Activated CD4-positive, alpha-beta T cell treated with anti-CD3 and anti-CD28 coated beads, Interleukin-2, Interleukin-4, amounts not matched to agents 100 ng/mL and 50 ng/mL, durations not matched to agents 16 hours and 8 hours (primary cell): ENCODE measurements at places on chromosomes 1 and 21.

DNA sequence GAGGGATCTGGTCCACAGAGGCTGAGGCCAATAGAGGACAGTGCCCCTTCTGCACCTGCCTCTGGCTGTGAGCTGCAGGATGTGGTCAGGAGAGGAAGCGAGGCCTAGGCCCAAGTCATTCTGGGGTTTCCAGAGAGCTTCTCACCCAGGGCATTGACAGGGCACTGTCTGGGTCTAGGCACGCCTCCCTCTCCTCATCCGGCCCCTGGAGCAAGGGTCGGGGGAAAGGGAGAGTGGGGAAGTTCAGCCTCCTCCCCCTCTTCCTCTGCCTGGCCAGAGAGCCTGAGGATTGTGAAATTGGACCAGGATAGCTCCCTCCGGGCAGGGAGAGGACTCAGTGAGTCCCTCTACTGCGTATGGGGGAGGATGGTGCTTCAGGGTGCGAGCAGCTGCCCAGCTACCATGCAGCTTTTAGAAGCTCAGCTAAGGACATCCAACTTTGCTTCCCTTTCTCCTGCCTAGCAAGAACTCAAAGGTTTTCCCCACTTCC is 6.3 kb upstream of the INAVA start:
- peak; percentile 73 for DNase-seq

GRCh38 chr1:246193537-246193936 is 313.5 kb downstream of the SMYD3 start:
- no peak for DNase-seq

DNA sequence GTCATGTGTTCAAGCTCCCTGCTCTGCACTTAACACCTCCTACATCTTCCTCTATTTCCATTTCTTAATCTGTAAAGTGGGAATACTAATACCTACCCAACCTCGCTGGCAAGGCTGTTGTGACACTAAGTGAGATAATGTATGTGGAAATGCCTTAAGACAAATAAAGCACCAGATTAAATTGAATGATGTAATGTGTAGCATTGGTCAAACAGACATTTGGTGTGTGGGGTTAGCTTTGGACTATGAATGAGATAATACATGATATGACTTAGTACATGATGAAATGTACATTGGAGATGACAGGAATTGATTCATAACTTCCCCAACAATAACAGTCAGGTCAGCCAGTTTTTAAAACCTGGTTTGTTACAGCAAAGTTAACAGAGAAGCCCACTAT is 5.2 kb downstream of the AMPD1 start:
- DNase-seq, result no peak

DNA sequence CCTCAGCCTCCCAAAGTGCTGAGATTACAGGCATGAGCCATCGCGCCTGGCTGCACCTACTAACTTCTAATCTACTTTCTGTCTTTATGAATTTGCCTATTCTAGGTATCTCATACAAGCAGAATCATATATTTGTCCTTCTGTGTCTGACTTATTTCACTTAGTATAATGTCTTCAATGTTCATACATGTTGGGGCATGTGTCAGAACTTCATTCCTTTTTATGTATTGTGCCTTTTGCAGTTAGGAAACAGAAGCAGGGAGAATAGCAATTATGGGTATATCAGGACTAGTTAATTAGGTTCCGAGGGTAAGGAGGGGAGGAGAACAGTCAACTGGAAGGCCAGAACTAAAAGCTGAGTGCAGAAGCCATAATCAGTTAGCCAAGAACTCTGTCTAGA is 18.0 kb upstream of the NIBAN1 start:
- no peak for DNase-seq

GRCh38 chr1:184315254-184315653 is 71.6 kb upstream of the C1orf21 start:
- no peak for DNase-seq

DNA sequence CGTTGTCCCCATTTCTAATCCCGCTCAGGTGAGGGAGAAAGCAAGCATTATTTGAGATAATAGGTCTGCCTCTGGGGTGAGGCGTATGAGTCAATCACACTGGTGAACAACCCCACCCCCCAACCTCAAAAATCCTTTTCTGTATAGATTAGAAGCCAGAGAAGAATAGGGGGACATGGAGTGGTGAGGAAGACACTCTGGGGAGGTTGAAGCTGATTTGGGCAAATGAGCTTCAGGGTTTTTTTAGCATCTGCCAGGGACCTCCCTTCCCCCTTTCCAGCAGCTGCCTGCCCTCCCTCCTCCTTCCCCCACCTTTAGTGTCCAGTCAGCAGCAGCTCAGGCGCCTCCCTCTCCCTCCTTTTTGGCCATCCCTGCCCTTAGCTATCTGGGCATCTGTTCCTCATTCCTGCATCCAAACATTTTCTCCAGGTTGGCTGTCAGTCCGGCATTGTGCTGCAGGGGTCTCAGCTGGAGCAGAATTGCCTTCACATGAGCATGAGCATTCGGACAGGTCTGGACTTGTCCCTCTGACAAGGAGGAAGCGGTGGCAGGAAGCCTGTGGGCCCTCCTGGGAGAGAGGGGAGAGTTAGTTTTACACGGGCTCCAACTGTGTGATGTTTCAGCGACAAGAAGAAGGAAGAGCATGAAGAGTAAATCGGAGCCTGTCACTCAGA is 30.8 kb upstream of the PTGFRN start:
- no peak for DNase-seq

- DNase-seq, result no peak
Observed at GRCh38 chr1:153366261-153366660, 8.6 kb downstream of the S100A9 start.

- no peak for DNase-seq
Observed at GRCh38 chr1:38741341-38741740, 118.2 kb downstream of the RRAGC start.

- DNase-seq, result no peak
Observed at GRCh38 chr1:197683895-197684553, 91.3 kb downstream of the DENND1B start.

DNA sequence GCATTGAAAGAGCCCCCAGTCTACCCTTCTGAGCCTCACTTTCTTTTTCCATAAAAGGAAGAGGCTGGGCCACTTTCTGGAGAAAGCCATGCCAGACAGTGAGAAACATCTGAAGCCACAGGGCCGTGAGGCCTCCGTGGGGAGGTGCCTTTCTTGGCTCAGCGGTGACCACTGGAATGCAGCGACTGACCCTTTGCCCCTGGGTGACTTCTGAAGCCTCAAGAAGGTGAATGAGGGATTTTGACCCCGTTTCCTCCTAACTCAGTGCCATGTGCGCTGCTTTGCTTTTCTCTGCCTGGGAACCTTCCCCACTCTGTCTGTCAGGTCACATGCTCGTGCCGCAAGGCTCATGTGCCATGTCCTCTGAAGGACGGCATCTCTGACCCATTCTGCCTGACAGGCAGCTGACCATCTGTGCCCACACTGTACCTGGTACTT is 44.7 kb upstream of the A3GALT2 start:
- no peak for DNase-seq

DNA sequence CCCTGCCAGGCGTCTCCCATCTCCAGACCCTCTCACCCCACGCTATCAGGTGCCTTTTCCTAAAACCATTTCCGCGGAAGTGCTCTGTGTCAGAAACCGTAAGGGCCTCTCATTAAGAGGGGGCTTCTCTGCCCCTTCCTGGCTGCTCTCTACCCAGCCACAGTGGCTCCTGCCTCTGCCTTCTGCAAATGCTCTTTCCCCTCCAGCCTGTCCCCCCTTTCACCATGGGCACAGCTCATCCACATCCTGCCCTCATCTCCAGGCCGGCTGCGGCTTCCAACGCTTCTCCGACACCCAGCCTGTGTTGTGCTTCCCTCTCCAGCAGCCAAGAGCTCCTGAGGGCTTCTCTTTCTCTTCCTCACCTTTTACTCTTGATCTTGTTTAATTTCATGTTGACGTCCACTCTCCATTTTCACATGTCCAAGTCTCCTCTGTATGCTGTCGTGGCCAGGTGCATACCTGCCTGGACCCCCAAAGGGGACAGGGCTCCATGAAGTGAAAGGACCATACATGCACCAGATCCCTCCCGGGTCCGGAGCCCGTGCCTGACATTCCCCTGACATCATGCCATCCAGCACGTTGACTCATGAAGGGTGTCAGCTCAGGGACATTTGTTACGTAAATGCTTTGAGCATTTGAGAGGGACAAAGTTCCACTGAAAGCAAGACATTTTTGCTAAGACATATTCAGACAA is 306.5 kb downstream of the AJAP1 start:
- DNase-seq, result no peak

DNA sequence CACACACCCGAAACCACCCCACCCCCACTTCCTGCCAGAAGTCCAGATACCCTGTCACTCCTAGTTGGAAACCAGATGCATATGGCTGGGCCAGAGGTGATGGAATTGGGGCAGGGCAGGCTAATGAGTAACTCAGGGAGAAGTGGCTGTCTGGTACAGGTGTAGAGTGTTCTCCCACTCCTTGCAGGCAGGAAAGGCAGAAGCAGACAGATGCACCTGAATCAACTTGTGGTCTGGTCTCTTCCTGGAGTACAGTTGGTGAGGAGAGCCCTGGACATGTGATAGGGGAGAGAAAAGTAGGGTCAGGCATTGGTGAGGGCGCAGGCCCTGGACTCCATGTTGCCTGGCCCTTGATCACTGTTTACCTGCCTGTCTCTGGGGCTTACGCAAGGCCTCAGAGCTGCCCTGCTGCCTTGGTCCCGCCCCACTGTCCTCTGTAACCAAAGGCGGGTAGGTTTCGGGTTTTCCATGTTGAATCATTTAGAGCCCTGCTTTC is 2.5 kb downstream of the CGN start:
- DNase-seq, result no peak

- no peak for DNase-seq
Observed at GRCh38 chr1:22325531-22326371, 125.9 kb upstream of the ZBTB40 start.

DNA sequence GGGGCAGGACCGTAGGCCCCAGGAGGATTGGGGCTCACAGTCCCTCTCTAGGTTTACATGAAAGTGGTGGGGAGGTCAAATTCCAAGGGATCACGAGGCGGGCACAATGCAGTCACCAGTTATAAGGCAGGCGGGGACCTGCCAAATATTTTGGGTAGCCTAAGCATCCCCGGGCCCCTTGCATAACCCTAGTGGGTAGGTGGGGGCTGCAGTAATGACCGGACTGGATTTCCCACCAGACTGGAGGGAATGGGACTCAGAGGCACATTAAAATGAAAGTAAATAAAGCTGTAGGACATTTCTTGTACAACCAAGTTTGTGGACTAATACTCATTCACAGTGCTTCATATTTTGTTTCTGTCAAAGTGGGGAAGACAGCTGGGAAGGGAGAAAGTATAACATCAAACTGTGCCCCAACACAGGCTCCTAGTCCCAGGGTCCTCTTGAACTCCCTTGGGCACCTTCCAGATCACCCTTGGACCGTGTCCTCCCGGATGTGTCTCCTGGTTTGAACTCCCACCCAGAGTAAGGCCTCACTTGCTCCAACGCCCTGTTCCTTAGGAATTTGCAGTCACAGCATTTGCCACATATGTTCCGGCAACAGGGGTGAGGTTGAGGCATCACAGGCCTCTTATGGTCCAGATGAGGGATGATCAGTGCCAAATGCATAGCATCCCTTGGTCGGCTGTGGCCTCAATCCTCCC is 28.4 kb upstream of the KIAA0040 start:
- no peak for DNase-seq

GRCh38 chr1:213622365-213623063 is 365.3 kb upstream of the PROX1 start:
- DNase-seq, result peak; percentile 59

DNA sequence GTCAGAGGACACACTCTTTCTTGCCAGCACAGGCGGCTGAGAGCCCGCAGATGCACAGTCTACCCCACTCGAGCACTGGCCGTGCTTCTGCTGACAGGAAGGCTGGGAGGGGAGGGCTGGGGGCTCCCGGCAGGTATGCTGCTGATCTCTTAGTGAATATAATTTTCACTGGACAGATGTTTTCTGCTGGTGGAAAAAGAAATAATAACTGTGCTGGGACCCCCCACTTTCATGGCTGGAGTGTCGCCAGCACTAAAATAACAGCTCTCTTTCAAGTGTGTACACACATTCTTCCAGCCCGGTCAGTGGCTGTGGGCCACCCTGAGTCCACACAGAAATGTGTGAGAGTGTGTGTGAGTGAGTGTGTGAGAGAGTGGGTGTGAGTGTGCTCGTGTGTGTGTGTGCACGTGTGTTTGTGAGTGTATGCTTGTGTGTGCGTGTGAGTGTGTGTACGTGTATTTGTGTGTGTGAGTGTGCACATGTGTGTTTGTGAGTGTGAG is 167.7 kb upstream of the USP24 start:
- DNase-seq, result no peak

DNA sequence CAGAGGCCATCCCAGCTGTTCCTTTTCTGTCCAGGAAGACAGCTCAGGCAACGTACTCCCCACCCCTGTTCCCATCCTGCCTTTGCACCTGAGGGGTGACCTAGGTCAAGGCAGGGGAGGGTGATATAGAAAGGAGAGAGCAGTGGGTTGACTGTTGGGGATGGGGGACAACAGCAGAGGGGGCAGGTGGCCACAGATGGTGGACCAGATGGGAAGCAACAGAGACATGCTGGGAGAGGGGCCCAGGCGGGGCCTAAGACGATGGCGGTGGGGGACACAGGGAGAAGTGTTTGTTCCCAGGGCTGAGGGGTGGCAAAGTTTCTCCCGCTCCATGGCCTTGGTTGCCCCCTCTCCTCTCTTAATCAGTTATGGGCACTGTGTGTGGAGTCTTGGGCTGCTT is 6.3 kb downstream of the CELSR2 start:
- no peak for DNase-seq

- no peak for DNase-seq
Observed at GRCh38 chr1:76835203-76835602, 32.1 kb upstream of the ST6GALNAC5 start.

- DNase-seq, result peak; percentile 95
Observed at GRCh38 chr1:149927563-149928400, at the start of gene SF3B4. SF3B4 (minus strand) TSS chr1:149927803; CDS start chr1:149927759, 44 bp downstream.

GRCh38 chr1:26471498-26472319 is 531 bp upstream of the HMGN2 start:
- peak; percentile 40 for DNase-seq

- DNase-seq, result no peak
Observed at GRCh38 chr1:171581766-171582165, 40.3 kb upstream of the MYOCOS start.

DNA sequence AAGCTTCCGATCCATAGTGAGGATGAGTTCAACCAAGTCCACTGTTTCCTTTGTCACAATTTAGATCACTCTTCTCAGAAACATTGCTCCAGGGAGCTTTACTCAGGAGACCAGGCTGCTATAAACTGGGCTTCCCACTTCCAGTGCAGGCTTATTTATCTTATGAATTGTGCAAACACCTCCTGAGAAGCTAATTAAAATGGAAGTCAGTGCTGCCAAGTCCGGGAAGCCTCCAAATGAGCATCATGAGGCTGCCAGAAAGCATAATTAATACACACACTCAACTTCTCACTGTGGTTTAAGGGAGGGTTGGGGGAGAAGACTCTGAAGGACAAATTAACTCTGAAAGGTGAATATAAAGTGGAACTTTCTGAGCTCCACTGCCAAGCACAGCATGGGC is 145.0 kb upstream of the SGIP1 start:
- no peak for DNase-seq

DNA sequence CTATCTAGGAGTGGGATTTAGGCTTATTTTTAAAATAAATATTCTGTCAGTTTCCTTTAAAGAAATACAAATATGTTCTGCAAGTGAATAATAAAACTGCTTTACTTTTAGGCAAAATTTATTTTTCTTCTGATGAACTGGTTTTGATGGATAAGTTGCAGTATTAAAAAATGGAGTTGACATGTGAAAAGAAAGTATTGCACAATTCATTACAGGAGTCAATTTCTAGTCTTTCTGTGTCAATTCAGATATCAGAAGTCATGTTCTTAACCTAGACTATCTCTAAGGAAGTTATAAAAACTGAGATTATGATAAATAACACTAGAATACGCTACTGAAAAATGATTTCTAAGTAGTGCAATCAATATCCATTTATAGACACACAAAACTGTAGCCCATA is 270.2 kb upstream of the TMPRSS15 start:
- no peak for DNase-seq

- no peak for DNase-seq
Observed at GRCh38 chr1:99825098-99825497, 25.1 kb upstream of the AGL start.
